ENCODE measurements at places on chromosomes 4 and X. TPM values are rescaled to one million over a fixed set of nuclear protein-coding genes. Genes with fewer than 3 reads are reported as not detected.

The KDR gene
- 145 TPM for total RNA-seq

The RBM47 gene
- total RNA-seq = not detected

The FAM200B gene
- 24.6 TPM for total RNA-seq

The USP51 gene
- 0.97 TPM for total RNA-seq

The GPR143 gene
- total RNA-seq = 9.3 TPM

The MAGED4 gene
- 25.3 TPM for total RNA-seq

The SCFD2 gene
- 17.6 TPM for total RNA-seq

The GAGE12H gene
- total RNA-seq = not detected

- DNase-seq = peak; percentile 1
These were observed 7.3 kb upstream of the INTS6L start for GRCh38 chrX:135513130-135513515.

DNA sequence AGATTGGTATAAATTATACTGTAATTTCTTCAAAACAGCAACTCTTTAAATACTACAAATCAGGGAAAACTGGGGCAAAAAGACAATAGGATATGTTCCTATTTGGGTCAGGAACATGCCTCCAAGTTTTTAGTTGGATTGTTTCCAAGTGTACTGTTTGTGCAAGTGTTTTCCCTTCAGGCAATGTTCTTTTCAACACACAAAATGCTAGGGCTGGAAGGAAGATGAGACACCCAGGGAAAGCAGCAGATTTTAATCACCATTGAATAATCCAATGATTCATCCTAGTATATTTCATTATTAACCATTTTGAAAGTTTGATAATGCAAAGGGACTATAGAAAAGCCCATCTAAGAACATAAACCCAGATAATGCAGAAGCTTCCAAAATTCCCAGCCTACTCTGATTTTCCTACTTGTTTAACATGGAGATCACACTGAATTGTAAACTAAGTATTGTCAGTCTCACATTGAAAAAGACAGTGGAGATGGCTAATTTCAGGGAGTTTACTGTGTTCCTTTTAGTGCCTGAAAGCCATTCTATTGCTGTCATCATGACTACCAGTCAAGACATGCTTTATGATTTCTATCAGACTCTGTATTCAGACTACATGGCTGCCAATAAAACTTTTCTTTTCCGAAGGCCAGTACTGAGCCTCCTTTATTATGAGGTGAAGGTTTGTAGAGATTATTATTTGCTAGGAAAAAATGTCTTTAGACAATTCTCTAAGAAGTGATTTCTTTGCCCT lies 38.6 kb downstream of the COL4A6 start:
- DNase-seq = peak; percentile 50

GRCh38 chr4:111228874-111229273 lies 606.0 kb upstream of the PITX2 start:
- peak; percentile 21 for DNase-seq

DNA sequence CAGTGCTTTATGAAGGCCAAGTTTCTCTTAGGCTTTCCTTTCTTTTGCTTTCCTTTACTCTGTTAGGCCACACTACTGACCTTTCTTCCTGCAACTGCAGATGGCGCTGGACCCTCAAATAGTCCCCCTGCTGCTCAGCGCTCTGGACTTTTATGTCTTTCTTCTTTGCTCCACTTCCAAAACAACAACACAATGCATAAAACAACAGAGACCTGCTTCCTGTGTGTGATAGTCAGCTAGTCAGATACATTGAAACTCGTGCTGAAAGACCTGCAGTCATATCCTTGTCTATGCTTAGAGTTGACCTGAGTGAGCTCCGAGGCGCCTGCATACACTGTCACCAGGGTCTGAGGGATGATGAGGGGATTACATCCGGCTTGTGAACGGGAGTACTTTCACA lies 108.9 kb upstream of the TEX13D start:
- DNase-seq = no peak

GRCh38 chrX:34350561-34351335 lies 218.6 kb upstream of the FAM47A start:
- DNase-seq = peak; percentile 76

DNA sequence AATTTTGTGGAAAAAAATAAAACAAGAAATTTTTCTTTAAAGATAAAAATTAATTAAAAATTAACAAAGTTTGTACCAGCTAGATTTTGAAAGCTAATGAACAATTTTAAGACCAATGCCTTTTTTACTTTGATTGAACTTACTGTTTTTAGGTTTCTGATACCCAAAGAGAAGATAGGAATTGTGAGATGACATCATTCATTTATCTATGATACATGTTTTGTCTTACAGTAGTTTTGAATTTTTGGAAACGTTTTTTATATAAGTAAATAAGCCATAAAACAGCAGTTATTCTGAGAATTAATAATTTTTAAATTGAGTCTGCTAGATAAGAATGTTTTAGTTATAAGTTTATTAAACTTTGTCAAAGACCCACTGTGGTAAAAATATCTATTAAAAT lies 65.0 kb upstream of the GPR174 start:
- no peak for DNase-seq

DNA sequence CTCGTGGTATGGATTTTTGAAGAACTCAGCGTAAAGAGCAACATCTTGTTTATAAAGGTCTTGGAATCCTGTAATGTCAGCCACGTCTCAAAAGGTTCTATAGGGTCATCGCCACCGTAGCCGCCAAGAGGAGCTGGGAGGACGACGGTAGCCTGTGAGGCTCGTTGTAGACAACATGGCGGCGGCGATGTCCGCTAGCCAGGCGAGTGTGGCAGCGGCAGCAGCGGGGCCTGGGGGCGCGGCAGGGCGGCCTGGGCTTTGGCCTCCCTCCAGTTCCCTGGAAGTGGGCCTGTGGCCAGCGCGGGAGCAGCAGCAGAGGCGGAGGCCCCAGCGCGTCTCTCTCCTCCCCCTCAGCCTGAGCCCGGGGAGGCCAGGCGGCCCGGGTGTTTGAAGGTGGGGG lies 143.5 kb upstream of the PBDC1 start:
- DNase-seq = no peak

GRCh38 chr4:77196866-77197265 lies 39.9 kb downstream of the CCNG2 start:
- DNase-seq = no peak

DNA sequence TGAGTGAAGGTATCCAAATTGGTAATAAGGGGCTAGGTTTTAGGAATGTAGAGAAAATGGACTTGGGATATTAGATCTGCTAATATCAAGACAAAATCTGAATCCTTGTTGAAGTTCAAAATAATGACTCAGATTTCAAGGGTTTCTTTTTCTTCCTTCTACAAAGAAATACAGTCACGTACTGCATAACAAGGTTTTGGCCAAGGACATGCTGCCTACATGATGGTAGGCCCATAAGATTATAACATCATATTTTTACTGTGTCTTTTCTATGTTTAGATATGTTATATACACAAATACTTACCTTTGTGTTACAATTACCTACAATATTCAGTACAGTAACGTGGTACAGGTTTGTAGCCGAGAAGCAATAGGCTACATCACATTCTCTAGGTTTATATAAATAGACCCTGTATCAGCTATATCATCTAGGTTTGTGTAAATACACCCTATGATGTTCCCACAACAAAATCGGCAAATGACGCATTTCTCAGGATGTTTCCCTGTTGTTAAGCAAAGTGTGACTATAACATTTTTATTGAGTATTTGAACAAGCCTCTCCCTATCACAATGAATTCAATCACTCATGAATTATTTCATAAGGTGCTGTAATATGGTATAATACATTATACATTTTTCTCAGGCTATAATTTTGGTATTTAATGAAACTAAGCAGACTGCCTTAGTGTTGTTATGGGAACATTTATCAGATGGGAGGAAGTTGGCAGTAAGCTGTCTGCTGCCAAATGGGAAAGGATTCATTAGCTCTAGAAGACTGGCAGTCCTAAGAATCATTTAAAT lies 186.3 kb downstream of the PPP3CA start:
- no peak for DNase-seq

GRCh38 chr4:153094435-153094834 lies 109.8 kb upstream of the TRIM2 start:
- DNase-seq = no peak

- no peak for DNase-seq
These were observed 59.3 kb downstream of the FTHL17 start for GRCh38 chrX:31012509-31013025.

GRCh38 chr4:77309496-77309895 lies 152.5 kb downstream of the CCNG2 start:
- no peak for DNase-seq
